ENCODE measurements at places on chromosomes 7 and 10.

GRCh38 chr7:48144291-48144768 is 26.9 kb upstream of the ABCA13 start:
- DNase-seq: no peak
- H3K27ac ChIP-seq: no peak overlapping the region
- H3K4me1 ChIP-seq: peaks cover 8% of the 10 kb centered on the region
- H3K36me3 ChIP-seq: no peaks in the 10 kb centered on the region

DNA sequence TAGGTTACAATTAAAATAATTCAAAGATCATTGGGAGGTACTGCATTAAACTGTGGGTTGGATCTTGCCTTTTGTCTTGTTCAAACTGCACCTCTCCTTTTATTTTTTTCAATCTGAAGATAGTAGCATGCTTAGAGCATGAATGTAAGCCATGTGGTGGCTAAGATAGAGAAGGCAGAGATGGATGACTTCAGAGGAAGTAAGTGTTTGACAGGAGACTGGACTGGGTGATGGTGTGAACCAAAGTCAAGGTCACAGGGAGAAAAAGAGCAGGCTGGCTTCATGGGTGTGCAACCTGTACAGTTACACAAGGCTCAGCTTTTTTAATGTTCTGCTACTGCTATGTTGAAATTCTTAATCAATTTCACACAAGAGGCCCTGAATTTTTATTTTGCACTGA is 85.6 kb downstream of the ZEB1 start:
- H3K36me3 ChIP-seq: 0 out of 2 replicates have a peak, but pooled peaks cover 3% of the 10 kb centered on the region
- H3K4me3 ChIP-seq: no peak overlapping the region
- no peak overlapping the region for H3K27ac ChIP-seq
- peak; percentile 46 for DNase-seq
- peaks cover 40% of the 10 kb centered on the region for H3K4me1 ChIP-seq
- no peaks in the 10 kb centered on the region for H3K27me3 ChIP-seq

DNA sequence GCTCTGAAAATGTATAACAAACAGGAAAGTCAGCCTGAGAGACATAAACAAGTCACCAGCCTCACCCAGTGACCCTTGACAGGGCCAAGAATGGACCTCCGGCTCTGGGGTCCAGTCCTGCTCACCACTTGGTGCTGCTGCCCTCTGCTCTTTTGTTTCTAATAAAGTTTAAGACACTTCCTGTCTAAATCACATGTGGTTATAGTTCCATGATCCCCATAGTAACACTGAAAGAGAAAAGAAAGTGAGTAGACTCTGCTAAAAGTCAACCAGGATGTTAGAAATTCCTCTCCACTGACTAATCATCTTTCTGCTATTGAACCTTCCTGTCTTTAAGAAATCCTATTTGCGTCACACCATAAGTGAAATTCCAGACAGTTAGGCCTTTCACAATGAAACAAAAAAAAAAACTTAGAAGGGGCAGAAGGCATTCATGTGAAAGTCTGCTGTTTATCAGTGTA is 179.2 kb upstream of the BET1 start:
- no peaks in the 10 kb centered on the region for H3K27me3 ChIP-seq
- no peaks in the 10 kb centered on the region for H3K36me3 ChIP-seq
- peak overlapping the region; percentile 97 for H3K27ac ChIP-seq
- H3K4me3 ChIP-seq: peak overlapping the region; percentile 48
- H3K4me1 ChIP-seq: peaks cover 34% of the 10 kb centered on the region
- DNase-seq: peak; percentile 96

GRCh38 chr7:106463851-106464611 is 179.2 kb upstream of the NAMPT start:
- H3K27me3 ChIP-seq: no peaks in the 10 kb centered on the region
- DNase-seq: no peak
- no peak overlapping the region for H3K27ac ChIP-seq
- H3K4me3 ChIP-seq: no peak overlapping the region

GRCh38 chr10:8815969-8816368 is 761.5 kb downstream of the GATA3 start:
- DNase-seq: no peak
- H3K27ac ChIP-seq: no peak overlapping the region
- H3K4me3 ChIP-seq: no peak overlapping the region
- H3K4me1 ChIP-seq: no peaks in the 10 kb centered on the region
- no peaks in the 10 kb centered on the region for H3K36me3 ChIP-seq
- H3K27me3 ChIP-seq: no peaks in the 10 kb centered on the region

DNA sequence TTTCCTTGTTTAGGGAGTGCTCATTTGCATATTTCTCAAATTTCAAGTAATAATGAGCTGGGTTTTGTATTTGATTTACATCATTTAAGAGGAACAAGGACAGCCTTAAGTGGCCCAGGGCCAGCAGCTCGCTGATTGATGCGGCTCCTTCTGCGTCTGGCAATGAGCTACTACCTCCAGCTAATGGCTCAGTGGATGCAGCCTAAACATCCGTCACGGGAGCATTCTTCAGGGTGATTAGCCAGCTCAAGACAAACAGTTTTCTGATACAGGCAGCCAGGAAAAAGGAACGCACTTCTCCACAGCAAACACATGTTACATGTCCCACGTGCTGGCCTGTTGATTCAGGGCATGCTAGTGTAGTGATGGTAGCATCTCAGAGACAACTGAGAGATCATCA is 169.3 kb upstream of the TCERG1L start:
- H3K4me1 ChIP-seq: peaks cover 11% of the 10 kb centered on the region
- no peaks in the 10 kb centered on the region for H3K36me3 ChIP-seq
- no peaks in the 10 kb centered on the region for H3K27me3 ChIP-seq

GRCh38 chr7:131357282-131357880 is 29.7 kb downstream of the MKLN1 start:
- H3K36me3 ChIP-seq: no peaks in the 10 kb centered on the region
- H3K4me1 ChIP-seq: peaks cover 8% of the 10 kb centered on the region
- no peak overlapping the region for H3K27ac ChIP-seq
- no peak overlapping the region for H3K4me3 ChIP-seq
- H3K27me3 ChIP-seq: no peaks in the 10 kb centered on the region
- no peak for DNase-seq

DNA sequence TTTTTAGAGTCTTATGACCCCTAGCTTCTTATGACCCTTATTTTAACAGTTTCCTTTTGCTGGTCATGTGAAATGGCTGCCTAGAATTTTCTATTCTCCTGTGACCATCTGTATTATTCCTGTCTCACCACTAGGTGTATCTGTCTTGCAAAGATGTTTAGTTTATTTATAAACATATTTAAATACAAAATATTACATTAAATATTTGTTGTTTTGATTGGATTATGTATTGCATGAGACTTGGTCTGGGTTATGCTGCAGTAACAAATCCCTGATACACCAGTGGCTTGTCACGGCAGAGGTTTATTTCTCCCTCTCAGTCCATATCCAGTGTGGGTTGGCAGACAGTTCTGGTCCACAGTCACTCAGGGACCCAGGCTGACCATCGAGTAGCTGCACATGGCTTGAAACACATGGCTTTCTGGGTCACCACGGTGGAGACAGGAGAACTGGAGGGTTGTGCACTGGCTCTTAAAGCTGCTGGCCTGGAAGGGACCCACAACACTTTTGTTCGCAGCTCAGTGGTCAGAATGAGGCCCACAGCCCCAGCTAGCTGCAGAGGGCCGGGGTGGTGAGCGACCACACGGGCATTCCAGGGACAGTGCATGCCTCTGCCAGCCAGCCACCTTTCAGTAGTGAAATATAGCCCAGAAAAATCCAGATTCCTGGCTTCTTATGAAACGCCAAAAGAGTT is 7.4 kb downstream of the RASSF4 start:
- H3K27ac ChIP-seq: no peak overlapping the region
- no peaks in the 10 kb centered on the region for H3K36me3 ChIP-seq
- no peak overlapping the region for H3K4me3 ChIP-seq
- DNase-seq: no peak
- no peaks in the 10 kb centered on the region for H3K27me3 ChIP-seq

DNA sequence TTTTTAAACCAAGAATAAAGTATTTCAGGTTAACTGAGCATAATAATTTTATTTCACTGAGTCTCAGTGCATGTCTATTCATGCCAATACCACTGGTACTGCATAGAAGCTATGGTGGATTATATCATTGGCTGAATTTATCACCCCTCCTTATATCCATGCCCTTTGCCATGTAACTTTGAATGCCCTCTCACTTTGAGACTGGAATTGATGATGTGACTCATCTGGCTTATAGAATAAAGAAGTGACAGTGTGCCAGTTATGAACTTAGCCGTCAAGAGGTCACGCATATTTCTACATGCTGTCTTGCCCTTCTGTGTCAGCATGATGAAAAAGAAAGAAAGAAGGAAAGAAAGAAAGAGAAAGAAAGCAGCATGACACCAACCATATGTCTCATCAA is 20.7 kb upstream of the ABLIM1 start:
- H3K36me3 ChIP-seq: no peaks in the 10 kb centered on the region
- no peak overlapping the region for H3K4me3 ChIP-seq
- no peaks in the 10 kb centered on the region for H3K27me3 ChIP-seq
- no peak for DNase-seq
- H3K4me1 ChIP-seq: no peaks in the 10 kb centered on the region

DNA sequence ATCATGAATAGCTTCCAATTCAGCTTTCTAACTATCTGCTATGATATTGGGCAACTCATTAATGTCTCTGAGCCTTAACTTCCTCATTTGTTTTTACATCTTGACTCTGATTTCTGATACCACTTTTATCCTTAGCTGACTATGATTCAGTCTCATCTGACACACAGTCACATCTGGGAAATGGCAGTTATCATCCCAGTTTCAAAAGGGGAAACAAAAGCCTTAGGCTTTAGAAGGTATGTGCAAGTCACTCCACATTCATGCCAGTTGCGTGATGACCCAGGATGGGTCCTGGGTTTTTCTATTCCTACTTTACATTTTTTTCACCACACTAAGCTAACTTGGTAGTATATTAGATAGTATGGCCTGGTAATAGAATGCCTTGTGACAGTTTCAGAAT is 12.7 kb downstream of the SCIN start:
- H3K36me3 ChIP-seq: no peaks in the 10 kb centered on the region
- no peak overlapping the region for H3K4me3 ChIP-seq
- H3K4me1 ChIP-seq: peaks cover 39% of the 10 kb centered on the region
- no peak overlapping the region for H3K27ac ChIP-seq
- peak; percentile 47 for DNase-seq
- no peaks in the 10 kb centered on the region for H3K27me3 ChIP-seq

- H3K4me1 ChIP-seq: no peaks in the 10 kb centered on the region
- no peak overlapping the region for H3K27ac ChIP-seq
- no peak overlapping the region for H3K4me3 ChIP-seq
- no peaks in the 10 kb centered on the region for H3K27me3 ChIP-seq
- DNase-seq: peak; percentile 16
These were observed 30.6 kb downstream of the CFAP46 start for GRCh38 chr10:132911786-132912097.

GRCh38 chr10:33818343-33818742 is 483.9 kb upstream of the NRP1 start:
- DNase-seq: no peak
- no peaks in the 10 kb centered on the region for H3K36me3 ChIP-seq
- no peak overlapping the region for H3K27ac ChIP-seq
- no peaks in the 10 kb centered on the region for H3K27me3 ChIP-seq

- H3K4me3 ChIP-seq: no peak overlapping the region
- DNase-seq: no peak
- H3K27ac ChIP-seq: no peak overlapping the region
- H3K4me1 ChIP-seq: no peaks in the 10 kb centered on the region
- no peaks in the 10 kb centered on the region for H3K36me3 ChIP-seq
These were observed 36.0 kb downstream of the CARD11 start for GRCh38 chr7:3007696-3008095.

DNA sequence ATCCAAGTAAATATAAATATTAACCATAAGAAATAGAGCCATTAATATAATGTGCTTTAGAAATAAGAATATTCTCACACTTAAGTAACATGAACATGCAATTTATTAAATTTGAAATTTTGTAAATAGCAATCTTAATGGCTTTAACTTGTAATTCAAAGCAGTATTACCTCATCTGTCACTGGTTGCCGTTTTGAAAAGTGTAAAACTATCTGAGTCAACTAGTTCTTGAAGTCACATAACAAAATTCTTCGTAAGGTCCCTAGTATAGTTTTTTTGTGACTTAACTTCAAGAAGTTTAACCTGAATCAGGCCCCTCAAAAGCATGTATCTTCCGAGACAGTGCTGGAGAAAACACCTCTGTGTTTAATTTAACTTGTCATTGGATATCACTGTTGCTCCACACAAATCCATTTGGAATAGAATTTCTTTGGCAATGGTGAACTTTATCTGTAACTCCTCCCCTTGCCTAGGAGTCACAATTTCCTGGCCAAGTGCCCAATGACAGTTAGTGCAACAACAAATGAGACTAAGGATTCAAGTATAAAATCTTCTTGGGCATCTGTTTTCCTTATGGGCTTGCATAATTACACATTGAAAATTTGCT is 47.1 kb downstream of the NT5C2 start:
- no peaks in the 10 kb centered on the region for H3K27me3 ChIP-seq
- peak overlapping the region; percentile 50 for H3K4me3 ChIP-seq
- H3K4me1 ChIP-seq: peaks cover 34% of the 10 kb centered on the region
- 0 out of 2 replicates have a peak, but pooled peaks cover 5% of the 10 kb centered on the region for H3K36me3 ChIP-seq

- H3K36me3 ChIP-seq: no peaks in the 10 kb centered on the region
- no peak for DNase-seq
- H3K4me3 ChIP-seq: no peak overlapping the region
These were observed 63.1 kb downstream of the AUTS2 start for GRCh38 chr7:69661342-69661741.

GRCh38 chr7:70347463-70348254 is 749.4 kb downstream of the AUTS2 start:
- H3K36me3 ChIP-seq: no peaks in the 10 kb centered on the region
- no peaks in the 10 kb centered on the region for H3K27me3 ChIP-seq
- H3K4me3 ChIP-seq: no peak overlapping the region
- H3K4me1 ChIP-seq: no peaks in the 10 kb centered on the region

DNA sequence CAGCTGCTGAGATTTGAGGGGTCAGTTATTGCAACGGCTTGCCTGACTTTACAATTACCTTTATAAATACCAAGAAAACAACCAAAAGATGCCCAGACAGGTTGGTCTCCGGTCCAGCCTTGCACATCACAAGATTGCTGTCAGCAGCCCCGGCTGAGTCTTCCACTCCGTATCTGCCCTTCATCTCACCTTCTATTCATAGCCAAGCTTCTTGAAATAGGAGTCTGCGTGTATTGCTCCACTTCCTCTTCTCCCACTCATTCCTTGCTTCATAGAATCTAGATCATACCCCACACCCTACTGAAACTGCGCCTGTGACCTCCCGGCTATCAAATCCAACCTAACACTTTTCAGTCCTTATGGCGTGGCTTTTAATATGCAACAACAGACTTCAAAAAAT is 31.1 kb upstream of the USP6NL start:
- H3K4me3 ChIP-seq: no peak overlapping the region
- no peaks in the 10 kb centered on the region for H3K36me3 ChIP-seq
- no peaks in the 10 kb centered on the region for H3K4me1 ChIP-seq
- peaks cover 6% of the 10 kb centered on the region for H3K27me3 ChIP-seq

GRCh38 chr10:60525716-60526585 is 136.3 kb upstream of the ANK3 start:
- no peaks in the 10 kb centered on the region for H3K27me3 ChIP-seq
- DNase-seq: no peak
- no peak overlapping the region for H3K27ac ChIP-seq
- no peak overlapping the region for H3K4me3 ChIP-seq
- H3K4me1 ChIP-seq: peaks cover 23% of the 10 kb centered on the region

Measured in GM23248 (cell line).